ENCODE measurements at places on chromosomes 1 and 21. TPM values are rescaled to one million over a fixed set of nuclear protein-coding genes. Genes with fewer than 3 reads are reported as not detected.

The DIO1 gene
- under 0.01 TPM for total RNA-seq

The GJA9 gene
- total RNA-seq, result not detected

The CD55 gene
- 33.7 TPM for total RNA-seq

The OXCT2 gene
- 4.1 TPM for total RNA-seq

The UTS2 gene
- not detected for total RNA-seq

The VSIG8 gene
- total RNA-seq, result 0.17 TPM

The COL8A2 gene
- total RNA-seq, result 24.3 TPM

The WNT3A gene
- not detected for total RNA-seq

The ECE1 gene
- 136 TPM for total RNA-seq

The RXFP4 gene
- not detected for total RNA-seq

The SPRR2F gene
- not detected for total RNA-seq

The HSD3B1 gene
- not detected for total RNA-seq

The TESK2 gene
- total RNA-seq, result 2.5 TPM

The PLPP3 gene
- 265 TPM for total RNA-seq

The CHRM3 gene
- total RNA-seq, result under 0.01 TPM

The TMPRSS15 gene
- total RNA-seq, result not detected

The AKR7A3 gene
- 1.2 TPM for total RNA-seq

The TSSK3 gene
- 1.0 TPM for total RNA-seq

The C2CD4D gene
- total RNA-seq, result not detected

The RYR2 gene
- total RNA-seq, result not detected

The LCE1B gene
- not detected for total RNA-seq

The C1orf53 gene
- 2.2 TPM for total RNA-seq

The CORT gene
- total RNA-seq, result not detected

The CA6 gene
- not detected for total RNA-seq

The FNDC5 gene
- 0.87 TPM for total RNA-seq
